Activated naive CD4-positive, alpha-beta T cell (primary cell): ENCODE measurements at places on chromosomes 16 and 17.

DNA sequence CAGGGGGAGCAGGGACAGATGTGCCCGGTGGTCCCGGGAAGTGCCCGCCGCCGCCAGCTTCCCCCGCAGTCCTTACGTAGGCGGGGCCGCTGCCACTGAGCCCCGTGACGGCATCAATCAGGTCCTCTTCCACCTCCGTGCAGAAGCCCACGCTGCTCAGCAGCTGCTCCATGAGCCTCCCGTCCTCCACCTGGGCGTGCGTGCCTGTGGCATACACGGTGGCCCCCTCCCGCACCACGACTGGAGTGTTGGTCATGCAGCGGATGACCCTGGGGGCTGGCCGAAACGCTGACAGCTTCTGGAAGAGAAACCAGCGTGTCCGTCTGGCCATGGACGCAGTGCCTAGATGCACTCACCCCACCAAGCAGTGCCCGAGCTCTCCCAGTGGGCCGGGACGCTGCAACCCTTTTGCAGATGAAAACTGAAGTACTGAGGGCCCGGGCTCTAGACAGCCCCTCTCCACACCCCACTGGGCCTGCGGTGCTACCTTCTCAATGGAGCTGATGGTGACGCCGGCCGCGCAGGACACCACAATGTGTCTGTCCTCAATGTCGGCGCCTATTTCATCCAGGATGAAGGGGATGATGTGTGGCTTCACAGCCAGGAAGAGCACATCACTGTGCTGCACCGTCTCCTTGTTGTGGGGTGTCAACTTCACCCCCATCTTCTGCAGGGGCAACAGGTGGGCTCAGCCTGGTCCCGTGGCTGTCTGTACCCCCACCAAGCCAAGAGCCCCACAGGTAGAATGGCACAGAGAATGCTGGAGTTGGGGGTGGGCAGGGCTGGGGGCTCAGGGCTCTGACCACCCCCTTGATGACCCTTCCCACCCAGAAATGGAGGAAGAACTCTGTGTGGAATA, 2.0 kb downstream of the PYCR1 start:
- DNase-seq: no peak

GRCh38 chr17:43723697-43724359, 34.8 kb downstream of the SOST start:
- no peak for DNase-seq

DNA sequence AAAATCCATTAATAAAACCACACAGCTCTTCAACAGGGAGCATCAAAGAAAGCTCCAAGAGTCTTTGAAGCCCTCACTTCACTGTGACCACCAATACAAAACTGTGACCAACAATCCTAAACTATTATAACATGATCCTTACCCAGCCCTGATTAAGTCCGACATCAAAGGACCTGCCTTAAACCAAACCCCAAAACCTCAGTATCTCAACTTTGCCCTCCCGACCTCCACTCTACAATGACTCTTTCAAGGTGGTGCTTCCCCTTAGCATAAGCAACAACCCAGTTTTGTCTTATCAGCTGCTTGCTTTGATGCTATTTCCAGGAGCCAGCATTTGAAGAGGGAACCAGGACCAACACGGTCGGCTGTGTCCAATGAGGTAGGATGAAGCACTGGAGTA, 8.5 kb upstream of the PRSS22 start:
- DNase-seq: no peak

DNA sequence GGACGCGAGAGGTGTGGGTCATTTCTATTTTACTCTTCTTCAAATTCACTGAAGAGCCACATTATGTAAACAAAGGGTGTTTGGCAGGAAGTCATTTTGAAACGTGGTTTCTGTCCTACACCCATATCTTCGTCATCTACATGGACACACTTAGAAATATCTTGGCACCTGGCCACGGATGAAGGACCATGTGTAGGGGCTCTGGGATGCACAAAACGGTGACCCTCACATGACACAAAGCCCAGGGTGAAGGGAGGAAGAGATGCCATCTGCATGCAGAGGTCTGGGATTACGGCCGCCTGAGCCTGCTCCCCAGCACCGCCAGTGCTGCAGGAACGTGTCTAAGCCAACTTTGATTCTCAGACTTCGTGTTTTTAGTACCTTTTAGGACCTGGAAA, 130.2 kb upstream of the CHMP6 start:
- no peak for DNase-seq

GRCh38 chr17:49829026-49829425, 18.8 kb downstream of the TAC4 start:
- DNase-seq: no peak

DNA sequence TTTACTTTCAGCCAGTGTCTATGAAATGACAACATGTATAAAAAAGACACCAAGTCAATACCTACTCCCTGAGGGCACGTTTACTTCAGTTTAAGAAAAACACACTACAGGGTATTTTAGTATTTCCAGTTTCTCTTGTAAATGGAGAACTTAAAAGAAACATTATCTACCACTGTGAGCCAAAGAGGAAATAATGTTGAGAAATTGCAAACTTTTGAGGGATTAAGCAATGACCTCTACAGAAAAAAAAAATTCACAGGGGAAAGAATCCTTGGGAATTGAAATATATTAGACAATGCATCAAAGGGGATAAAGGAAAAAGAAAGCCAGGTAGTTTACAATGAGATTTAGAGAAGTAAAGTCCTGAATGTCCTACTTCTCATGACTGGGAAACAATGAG, 126.0 kb downstream of the KCNJ2 start:
- no peak for DNase-seq

GRCh38 chr16:86019446-86020047, 120.6 kb downstream of the IRF8 start:
- DNase-seq: no peak

DNA sequence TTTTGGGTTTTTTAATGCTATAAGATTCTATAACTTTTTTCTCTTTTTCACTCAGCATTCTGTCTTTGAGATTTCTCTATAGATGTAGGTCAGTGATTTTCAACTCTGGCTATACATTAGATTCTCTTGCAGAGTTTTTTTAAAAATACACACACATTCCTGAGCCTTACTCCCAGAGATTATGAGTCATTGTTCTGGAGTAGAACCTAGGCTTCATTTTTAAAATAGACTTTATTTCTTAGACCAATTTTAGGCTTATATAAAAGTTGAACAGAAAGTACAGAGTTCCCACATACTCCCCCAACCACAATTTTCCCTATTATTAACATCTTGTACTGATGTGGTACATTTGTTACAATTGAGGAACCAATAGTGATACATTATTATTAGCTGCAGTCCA, 63.3 kb downstream of the CYB561 start:
- no peak for DNase-seq

DNA sequence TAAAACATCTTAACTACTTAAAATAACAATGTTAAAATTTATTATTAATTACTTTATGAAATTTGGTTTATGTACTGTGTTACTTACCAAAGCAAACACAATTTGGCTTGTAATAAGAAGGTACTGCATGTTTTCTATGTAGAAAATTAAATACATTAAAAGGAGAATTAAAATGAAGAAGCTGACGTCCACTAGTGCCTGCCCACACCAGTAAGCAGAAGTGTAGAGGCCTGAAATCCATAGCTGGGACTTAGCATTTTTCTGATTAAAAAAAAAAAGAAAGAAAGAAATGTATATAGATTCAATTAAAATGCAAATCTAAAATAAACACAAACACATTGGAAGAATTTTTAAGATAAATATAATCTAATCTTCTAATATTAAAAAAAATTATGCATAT, 35.8 kb upstream of the ABCA9 start:
- DNase-seq: no peak

GRCh38 chr17:64024781-64025731, 4.6 kb upstream of the ICAM2 start:
- no peak for DNase-seq

DNA sequence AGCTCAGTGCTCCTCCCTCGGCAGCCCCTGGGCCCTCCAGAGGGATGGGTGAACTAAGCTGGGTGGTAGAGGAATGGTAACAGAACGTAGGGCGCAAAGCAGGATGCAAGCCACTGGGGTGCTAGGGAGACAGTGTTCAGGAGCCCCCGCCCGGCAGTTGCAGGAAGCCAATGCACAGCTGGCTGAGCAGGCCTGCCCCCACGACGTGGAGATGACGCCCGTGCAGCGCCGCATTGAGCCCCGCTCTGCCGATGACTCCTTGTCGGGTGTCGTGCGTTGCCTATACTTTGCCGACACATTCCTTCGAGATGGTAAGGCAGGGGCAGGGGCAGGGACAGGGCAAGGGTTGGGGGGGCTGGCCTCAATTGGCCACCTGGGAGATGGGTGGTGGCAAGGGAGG, 12.9 kb downstream of the LLGL1 start:
- no peak for DNase-seq

DNA sequence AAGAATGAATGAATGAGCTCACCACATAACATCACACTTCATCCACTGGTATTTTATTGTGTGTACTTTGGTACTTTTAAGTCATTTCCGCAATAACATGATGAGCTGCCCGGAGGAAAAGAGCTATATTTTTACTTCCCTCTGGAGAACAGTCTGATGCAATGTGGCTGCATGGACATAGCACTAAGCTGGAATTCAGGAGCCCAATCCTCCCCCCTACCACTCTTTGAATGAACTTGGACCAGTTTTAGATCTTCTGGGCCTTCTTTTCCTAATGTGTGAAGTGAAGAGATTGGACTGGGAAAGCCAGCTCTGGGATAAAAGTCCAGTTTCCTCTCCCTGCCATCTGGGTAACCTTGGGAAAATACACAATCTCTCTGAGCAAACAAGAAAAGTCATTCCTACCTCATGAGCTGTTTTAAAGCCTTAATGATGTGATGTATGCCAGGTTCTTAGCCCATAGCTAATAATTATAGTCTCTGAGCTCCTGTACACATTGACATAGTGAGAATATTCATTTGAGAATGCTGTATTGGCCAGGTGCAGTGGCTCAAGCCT, 79.3 kb downstream of the ABCC12 start:
- no peak for DNase-seq

DNA sequence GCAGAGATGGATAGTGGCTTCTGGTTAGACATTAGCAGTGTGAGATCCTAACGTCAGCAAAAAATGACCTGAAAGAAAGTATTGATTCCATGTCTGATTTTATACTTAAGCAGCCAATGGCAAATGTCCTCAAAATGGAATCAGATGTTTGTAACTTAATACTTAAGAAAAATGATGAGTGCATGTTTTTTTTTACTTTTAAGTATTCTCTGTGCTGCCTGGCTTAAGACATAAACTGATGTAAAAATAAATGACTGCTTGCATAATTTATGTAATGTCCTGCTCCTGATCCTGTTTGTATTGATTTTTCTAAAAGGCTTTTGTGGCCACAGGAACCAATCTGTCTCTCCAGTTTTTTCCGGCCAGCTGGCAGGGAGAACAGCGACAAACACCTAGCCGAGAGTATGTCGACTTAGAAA, 7.4 kb downstream of the CBFB start:
- no peak for DNase-seq

- no peak for DNase-seq
These were observed 57.6 kb upstream of the CBFA2T3 start for GRCh38 chr16:89034573-89034961.

- DNase-seq: no peak
These were observed 20.3 kb upstream of the CDH5 start for GRCh38 chr16:66346221-66346620.

DNA sequence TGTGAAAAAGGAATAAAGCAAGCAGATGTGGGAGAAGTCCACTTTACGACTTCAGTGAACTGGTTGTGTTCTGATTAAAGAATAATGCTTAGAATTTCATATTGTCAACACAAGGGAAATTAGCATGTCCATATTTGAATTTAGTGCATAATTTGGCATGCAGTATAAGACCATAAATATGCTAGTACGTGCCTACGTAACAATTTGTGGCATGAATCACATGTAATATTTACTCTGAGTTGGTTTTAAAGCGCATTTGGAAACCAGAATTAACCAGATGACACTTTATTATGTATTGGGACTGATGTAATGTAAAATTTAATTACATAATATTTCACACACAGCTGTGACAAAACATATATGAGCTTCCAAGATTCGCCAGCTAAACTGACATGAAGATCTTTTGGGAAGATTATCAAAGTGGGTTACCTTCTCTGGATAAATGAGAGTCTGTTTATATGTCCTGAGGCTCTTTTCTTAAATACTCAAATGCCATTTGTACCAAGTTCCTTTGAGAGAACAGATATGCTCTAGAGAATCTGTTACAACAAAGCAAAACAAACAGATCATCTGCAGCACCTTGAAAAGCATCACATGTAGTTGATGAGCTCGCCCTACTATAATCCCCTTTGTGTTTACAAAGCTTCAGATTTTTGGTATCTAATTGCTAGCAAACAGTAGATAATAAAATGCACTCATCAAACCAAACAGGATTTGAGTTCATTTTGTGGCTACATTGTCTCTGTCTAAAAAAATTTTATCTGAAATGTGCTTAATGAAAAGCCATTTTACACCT, 1468.6 kb downstream of the CDH11 start:
- DNase-seq: no peak

DNA sequence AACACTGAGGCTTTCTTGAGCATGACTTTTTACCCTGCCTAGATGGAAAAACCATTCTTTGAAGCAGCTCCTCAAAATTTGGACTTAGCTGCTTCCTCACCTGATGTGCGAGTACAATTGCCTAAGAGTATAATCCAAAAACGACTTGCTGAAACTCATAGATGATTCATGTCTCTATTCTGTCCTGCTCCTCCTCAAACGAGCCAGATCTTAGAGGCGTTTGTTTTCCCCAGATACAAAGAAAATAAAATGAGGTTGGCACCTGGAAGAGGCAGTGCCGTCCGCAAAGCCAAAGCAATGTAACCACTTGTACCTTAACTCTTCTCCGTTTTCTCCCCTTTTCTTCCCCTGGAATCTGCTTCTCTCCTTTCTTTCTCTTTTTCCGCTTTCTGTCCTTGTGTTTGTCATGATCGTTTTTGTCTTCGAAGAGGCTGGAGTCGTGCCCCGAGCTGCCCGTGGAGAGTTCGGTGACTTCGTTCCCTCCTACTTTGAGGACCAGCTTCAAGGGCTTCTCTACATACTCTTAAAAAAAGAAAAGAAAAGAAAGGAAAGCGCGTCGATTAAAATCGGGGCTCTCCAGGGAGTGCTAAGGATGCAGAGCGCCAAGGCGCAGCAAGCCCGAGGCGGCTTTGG, 895 bp downstream of the BRD7 start:
- no peak for DNase-seq

- no peak for DNase-seq
These were observed 62.8 kb downstream of the HS3ST3A1 start for GRCh38 chr17:13538841-13539411.

DNA sequence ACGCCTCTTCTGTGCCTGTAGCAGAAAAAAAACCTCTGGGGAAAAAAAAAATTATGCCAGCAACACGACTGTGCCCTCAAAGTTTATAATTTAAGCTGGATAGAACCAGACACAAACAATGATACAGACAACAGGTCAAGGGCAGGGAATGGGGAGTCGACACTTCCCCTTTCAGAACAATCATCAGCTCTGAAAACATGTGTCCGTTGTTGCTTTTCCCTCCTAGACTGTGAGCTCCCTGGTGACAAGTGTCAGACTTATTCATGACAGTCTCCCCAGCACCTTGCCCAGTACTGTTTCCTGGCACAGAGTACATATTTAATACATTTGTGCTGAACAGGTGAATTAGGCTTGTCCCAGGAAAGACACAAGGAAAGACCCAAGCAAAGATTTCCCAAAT, 178.3 kb downstream of the SOX9 start:
- no peak for DNase-seq

- no peak for DNase-seq
These were observed 3.0 kb upstream of the MTMR4 start for GRCh38 chr17:58517378-58517927.
